ENCODE measurements at places on chromosomes 12 and 14.

DNA sequence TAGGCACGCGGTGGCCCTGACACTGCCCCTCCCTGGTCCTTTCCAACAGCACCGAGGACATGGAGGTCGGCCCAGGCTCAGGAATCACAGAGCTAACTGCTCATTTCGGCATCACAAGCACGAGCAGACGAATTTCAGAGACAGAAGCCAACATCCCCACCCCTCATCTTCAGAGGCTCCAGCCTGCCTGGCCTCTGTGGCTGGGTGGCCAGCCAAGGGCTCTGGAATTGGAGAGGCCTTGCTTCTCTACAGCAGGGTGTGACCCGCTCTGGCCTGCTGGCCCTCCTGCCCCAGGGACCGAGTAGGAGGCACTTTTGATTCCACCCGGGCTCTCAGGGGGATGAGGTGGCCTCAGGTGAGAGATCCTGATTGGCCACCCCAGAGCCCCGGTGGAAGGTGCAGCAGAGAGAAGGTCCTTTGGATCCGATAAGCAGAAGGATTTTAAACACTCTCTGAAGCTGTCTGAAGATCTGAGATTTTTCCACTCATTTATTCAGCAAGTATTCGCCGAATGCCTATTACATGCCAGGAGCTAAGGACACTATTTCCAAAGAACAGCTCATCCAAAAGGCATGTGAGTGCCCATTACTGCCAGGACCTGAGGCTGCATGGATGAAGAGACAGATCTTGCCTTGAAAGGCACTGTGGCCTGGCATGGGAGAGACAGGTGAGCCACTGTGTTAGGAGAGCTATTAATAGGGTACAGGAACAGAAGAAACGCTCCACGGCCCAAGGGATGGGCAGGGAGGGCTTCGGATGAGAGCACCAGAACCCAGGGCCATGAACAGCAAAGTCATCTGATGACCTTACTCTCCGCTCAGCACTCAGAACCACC, 10.2 kb downstream of the BAG5 start:
- no peak for DNase-seq
- no peaks in the 10 kb centered on the region for H3K4me1 ChIP-seq
- H3K27ac ChIP-seq: no peak overlapping the region
- H3K27me3 ChIP-seq: no peaks in the 10 kb centered on the region

GRCh38 chr14:38121320-38122020, 86.2 kb upstream of the SSTR1 start:
- H3K4me3 ChIP-seq: no peak overlapping the region
- H3K27me3 ChIP-seq: no peaks in the 10 kb centered on the region
- H3K4me1 ChIP-seq: no peaks in the 10 kb centered on the region
- H3K27ac ChIP-seq: no peak overlapping the region

DNA sequence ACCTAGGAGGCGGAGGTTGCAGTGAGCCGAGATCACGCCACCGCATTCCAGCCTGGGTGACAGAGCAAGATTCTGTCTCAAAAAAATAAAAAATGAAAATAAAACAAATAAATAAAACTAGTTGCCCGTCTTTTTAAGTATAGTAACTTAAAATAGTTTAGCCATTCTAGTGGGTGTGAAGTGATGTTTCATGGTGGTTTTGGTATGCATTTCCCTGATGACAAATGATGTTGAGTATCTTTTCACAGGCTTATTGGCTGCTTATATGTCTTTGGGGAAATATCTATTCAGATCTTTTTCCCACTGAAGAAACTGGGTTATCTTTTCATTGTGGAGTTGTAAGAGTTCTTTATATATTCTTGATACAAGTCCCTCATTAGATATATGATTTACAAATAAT, 102.4 kb upstream of the METAP2 start:
- no peaks in the 10 kb centered on the region for H3K27me3 ChIP-seq
- no peak overlapping the region for H3K4me3 ChIP-seq
- DNase-seq: no peak
- H3K36me3 ChIP-seq: no peaks in the 10 kb centered on the region
- H3K27ac ChIP-seq: no peak overlapping the region

DNA sequence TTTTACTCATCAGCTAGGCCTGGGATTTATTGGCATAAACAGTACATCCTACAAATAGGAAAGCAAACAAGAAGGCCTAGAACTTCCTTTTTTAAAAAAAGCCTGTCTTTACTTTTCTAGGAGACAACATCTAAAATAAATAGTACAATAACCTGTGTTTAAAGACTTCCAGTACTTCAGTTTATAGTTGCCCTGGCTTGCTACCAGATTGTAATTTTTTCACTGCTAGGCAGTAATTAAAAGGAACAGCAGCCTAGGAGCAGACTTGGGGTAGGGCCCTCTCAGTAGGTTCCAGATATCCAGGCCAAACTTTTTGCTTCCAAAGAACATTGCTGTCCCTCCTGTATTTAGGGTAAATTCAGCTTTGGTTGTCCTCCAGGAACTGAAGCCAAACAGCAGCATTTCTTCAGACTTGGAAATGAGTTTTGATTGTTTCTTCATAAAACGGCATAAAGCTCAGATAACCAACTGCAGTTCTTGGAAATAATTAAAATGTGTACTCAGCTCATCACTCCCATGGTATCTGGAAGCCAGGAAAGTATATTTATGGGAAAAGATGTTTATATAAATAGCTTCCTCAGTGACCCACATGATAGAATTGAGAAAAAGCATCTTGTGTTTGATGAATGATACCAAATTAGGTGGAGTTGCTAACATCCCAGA, 61.7 kb downstream of the PPP1R36 start:
- no peaks in the 10 kb centered on the region for H3K27me3 ChIP-seq
- H3K27ac ChIP-seq: no peak overlapping the region
- H3K4me1 ChIP-seq: no peaks in the 10 kb centered on the region
- H3K4me3 ChIP-seq: no peak overlapping the region
- DNase-seq: no peak

- H3K4me1 ChIP-seq: no peaks in the 10 kb centered on the region
- DNase-seq: no peak
- H3K27me3 ChIP-seq: no peaks in the 10 kb centered on the region
These were observed 34.1 kb downstream of the ITGA7 start for GRCh38 chr12:55673638-55674037.

GRCh38 chr12:16688200-16688599, 82.2 kb upstream of the LMO3 start:
- no peak overlapping the region for H3K4me3 ChIP-seq
- no peaks in the 10 kb centered on the region for H3K27me3 ChIP-seq
- no peaks in the 10 kb centered on the region for H3K4me1 ChIP-seq
- H3K27ac ChIP-seq: no peak overlapping the region

DNA sequence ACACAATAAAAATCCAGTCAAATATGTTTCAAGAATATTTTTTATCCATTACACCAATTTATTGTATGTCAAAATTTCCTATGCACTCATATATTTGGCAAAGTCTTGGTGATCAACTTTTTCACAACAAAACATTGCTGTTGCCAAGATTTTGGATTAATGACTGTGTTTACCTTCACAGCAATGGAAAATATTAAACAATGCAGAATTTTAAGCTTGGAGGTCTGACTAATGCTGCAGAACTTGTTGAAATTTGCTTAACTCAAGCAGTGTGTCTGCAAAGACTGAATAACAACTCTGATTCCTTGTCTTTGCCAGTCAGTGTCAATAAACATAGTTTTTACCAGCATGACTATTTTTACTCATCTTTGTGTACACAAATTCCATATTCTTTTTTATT, 336.4 kb downstream of the CCER1 start:
- H3K4me3 ChIP-seq: no peak overlapping the region
- no peak for DNase-seq
- H3K4me1 ChIP-seq: no peaks in the 10 kb centered on the region
- H3K27me3 ChIP-seq: no peaks in the 10 kb centered on the region
- H3K36me3 ChIP-seq: no peaks in the 10 kb centered on the region

Data from MM.1S (cell line).